Endodermal cell (in vitro differentiated cells): ENCODE measurements at places on chromosomes 7 and 10. TPM values are rescaled to one million over a fixed set of nuclear protein-coding genes. Genes with fewer than 3 reads are reported as not detected.
A peak's percentile ranks its signal among the peaks of the same experiment; 100 is the strongest.

ZNF117 gene
- 33.7 to 41.6 TPM (median 40.6 TPM) in 3 replicates for total RNA-seq

NAMPT gene
- 106 and 111 TPM in 2 replicates for total RNA-seq

BTBD16 gene
- total RNA-seq: not detected in 2 replicates

GRCh38 chr7:47380325-47381133 lies 201.4 kb downstream of the TNS3 start:
- H3K27ac ChIP-seq: peak overlapping the region; percentile 92
- H3K4me3 ChIP-seq: peak overlapping the region; percentile 17
- DNase-seq: peak; percentile 82
- peaks cover 12% of the 10 kb centered on the region for H3K4me1 ChIP-seq

GRCh38 chr7:141609576-141609975 lies 58.4 kb downstream of the AGK start:
- no peak overlapping the region for H3K27ac ChIP-seq
- peak; percentile 67 for DNase-seq
- H3K27me3 ChIP-seq: no peaks in the 10 kb centered on the region
- H3K4me1 ChIP-seq: no peaks in the 10 kb centered on the region
- peaks cover 27% of the 10 kb centered on the region for H3K36me3 ChIP-seq
- no peak overlapping the region for H3K4me3 ChIP-seq

GRCh38 chr10:70186571-70186970 lies 16.3 kb upstream of the SAR1A start:
- no peak for DNase-seq
- no peaks in the 10 kb centered on the region for H3K36me3 ChIP-seq
- no peaks in the 10 kb centered on the region for H3K4me1 ChIP-seq
- H3K27ac ChIP-seq: no peak overlapping the region
- H3K27me3 ChIP-seq: peaks cover 31% of the 10 kb centered on the region

DNA sequence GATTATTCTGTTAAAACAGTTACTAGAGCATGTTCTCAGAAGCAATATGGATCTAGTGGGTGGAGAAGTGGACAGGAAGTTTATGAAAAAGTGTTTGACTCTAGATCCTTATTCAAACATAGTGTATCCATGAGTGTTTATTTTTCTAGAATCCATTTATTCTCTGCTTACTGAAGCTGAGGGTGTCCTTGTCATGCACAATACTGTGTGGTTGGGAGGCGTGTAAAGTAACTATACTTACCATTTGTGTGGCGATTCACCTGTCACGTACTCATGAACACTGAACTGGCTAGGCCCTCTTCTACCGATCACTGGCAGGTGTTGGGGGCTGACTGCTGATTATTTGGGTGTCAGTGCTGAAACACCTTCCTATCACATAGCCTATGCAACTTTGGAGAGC lies 74.0 kb downstream of the POU6F2 start:
- no peak overlapping the region for H3K27ac ChIP-seq
- no peaks in the 10 kb centered on the region for H3K4me1 ChIP-seq
- DNase-seq: no peak
- H3K27me3 ChIP-seq: no peaks in the 10 kb centered on the region

DNA sequence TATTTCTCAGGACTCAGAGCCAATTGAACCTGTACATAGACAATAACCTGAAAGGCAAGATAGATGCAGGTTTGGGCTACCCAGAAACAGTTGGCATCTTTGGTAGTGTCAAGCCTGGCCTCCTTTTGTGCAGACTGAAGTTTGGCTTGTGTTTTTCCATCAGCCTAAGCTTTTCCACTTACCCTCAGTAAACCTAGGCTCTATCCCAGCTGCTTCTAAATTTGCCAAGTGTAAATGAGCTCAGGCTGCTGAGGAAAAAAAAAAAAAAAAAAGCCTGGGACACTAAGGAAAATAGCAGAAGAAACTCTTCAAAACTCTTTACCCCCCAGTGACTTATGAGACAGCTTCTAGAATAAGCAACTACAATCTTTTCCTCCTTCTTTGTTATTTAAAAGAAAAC lies 316.3 kb upstream of the SORCS1 start:
- H3K4me3 ChIP-seq: no peak overlapping the region
- no peaks in the 10 kb centered on the region for H3K27me3 ChIP-seq
- no peaks in the 10 kb centered on the region for H3K4me1 ChIP-seq
- no peak overlapping the region for H3K27ac ChIP-seq

DNA sequence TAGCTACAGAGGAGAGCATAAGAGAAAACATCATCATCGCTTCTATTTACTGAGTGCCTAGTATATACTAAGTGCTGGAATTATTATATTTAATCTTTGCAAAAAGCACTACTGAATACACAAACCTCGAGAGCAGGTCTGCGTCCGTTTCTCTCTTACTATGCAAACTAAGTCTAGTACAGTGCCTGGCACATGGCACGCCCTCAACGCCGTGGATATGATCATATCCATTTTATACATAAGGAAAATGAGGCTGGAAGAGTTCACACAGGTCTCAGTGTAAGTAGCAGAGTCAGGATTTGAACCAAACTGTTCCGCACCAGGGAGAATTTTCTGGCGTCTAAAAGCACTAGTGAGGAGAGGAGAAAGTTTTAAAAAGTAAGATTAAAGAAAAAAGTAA lies 17.6 kb downstream of the MXI1 start:
- DNase-seq: no peak
- H3K36me3 ChIP-seq: peaks cover 14% of the 10 kb centered on the region
- H3K4me3 ChIP-seq: peak overlapping the region; percentile 86
